ENCODE measurements at places on chromosomes 7 and 10.

DNA sequence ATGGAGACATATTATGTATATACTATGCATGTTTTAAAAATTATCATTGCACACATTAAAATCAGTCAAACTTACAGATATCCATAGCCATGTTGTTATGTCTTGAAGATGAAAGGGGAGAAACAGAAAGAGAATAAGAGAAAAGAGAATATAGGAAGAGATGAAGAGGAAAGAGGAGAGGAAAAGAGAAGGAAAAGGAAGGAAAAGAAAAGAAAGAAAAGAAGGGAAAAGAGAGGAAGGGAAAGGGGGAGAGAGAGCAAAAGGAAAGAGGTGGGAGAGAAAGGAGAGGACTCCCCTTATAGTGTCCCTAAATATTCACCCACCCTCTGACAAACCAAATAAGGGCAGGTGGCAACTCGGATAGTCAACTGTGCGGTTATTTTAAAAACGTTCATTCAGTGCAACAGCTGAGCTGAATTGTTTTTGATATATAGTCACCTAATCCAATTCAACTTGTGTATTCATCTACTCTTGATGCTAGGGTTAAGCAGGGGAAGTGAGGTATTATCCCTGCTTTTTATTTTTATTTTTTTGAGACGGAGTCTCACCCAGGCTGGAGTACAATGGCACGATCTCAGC is 14.6 kb downstream of the SVIL start:
- no peak for DNase-seq

- DNase-seq, result no peak
These were observed 28.9 kb downstream of the MGAM start for GRCh38 chr7:142024547-142024946.

GRCh38 chr10:3980660-3981059 is 195.7 kb upstream of the KLF6 start:
- no peak for DNase-seq

DNA sequence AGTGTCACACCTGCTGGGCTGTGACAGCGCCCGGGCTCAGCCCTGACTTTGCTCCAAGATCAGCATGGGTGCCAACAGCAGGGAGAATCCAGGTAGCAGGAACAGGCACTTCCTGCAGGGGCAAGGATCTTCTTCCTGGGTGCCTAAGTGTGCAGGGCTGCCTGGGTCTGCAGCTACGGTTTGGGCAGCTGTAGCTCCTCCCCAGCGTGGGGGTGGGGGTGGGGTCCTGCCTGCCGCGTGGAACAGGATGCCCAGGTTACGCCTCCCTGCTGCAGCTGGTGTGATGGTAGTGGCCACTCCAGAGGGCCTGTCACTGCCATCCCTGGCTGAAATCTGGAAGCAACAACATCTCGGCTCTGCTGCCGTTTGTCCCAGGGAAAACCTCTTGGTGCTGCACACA is 269.3 kb downstream of the DNAJB6 start:
- DNase-seq, result no peak

DNA sequence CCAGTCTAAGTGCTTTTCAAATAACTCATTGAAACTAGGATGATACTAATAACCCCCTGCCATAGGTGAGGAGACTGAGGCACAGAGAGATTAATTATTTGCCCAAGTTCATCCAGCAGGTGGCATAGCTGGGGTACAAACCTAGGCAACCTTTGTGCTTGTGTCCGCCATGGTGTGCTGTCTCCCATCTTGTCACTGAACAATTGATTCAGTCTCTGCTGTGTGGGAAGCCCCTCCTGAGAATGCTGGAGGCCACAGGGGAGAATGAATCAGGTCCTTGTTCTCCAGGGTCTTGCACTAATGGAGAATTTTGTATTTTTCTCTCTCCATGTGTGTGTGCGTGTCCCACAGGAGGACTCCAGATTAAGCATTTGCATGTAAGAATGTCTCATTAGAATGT is 15.8 kb upstream of the TMEM236 start:
- DNase-seq, result no peak

DNA sequence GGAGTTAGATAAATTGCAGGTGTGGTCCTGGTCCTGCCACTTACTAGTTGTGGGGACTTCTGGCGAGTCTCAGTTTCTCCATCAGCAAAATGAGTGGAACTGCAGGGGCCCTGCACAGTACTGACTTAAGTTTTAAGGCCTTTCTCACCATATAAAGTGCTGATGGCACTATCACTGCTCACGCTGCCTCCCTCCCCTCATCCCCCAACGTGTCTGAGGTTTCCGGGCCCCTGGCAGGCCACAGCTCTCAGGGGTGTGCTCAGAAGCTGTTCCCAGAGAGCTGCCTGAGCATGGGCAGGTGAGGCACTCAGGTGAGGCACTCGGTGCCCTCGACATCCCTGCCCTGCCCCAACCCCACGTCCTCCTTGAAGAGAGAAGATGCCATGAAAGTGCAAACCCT is 74.2 kb downstream of the VOPP1 start:
- no peak for DNase-seq

DNA sequence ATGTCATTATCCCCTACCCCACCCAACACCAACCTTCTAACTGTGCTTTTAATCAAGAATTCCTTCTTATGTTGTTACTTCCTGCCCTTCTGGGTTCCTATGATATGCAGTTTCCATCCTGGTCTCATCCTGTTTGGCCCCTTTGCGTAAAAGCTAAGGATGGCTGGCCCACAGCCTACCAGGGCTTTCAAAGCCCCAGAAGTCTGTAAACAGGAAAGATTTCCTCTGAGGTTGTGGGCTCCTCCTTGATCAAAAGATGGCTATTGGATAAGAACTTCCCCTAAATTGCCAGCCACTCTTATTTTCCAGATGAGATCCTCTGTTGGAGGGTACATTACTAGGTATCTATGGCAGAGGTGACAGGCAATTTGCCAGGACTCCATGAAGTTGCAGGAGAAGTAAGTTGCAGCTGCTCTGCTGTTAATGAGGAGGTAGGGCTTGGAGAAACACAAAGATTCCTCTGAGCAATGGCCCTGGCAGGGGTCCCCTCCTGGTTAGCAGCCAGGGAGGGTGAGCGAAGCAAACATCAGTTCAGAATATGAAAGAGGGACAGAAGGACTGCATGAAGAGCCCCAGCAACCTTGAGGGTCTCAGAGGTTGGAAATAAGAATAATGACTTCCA is 32.1 kb downstream of the NRP1 start:
- no peak for DNase-seq

- no peak for DNase-seq
These were observed 69.2 kb upstream of the SLC39A12 start for GRCh38 chr10:17882557-17882956.

GRCh38 chr7:101620395-101620794 is 8.7 kb downstream of the MYL10 start:
- no peak for DNase-seq

DNA sequence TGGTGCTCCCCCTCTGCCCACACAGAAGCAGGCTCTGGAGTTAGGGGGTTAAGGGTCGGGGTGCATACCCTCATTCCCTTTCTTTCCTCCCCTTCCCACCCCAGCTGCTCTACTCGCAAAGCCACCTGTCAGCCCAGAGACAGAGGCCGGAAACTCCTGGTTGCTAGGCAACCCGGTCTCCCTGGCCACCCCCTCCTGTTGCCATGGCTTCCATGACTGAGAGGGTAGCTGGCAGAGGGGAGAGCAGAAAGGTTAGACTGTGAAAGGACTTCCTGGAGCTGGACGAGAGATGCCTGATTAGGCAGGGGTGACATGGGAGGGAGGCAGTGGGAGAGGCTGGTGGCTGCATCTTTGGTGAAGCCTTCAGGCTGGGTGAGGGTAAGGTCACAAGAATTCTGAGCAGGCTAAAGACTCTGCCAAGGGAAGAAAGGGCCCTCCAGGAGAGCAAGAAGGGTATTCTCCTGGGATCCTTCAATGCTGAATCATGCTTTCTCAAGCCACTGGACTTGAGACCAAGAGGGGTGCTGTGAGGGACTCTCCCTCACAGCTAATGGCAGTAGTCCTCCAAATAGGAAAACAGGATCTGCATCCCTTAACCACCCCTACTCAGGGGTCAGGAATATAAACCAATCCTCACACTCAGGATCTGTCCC is 5.4 kb downstream of the PSD start:
- DNase-seq, result no peak

DNA sequence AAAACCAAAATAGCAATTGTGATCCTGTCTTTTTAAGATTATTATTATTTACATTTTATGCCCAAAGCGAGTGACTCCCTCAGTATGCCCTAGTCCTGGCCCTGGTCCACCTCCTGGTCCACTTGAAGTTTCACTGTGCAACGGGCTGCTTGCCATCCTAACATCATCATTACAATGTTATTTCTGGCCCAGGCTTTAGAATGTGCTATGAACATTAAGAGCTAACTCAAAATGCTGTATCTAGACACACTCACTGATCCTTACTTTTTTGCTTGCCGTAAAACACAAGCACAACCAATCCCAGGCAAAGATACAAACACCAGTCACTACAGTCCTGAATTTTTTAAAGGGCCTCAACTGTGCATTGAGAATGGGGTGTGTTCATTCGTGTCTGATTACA is 38.4 kb downstream of the RHOBTB1 start:
- DNase-seq, result peak; percentile 28

- DNase-seq, result no peak
These were observed 15.6 kb downstream of the MKX start for GRCh38 chr10:27730041-27730440.

- DNase-seq, result peak; percentile 84
These were observed at the start of gene NRBF2 for GRCh38 chr10:63133056-63133820. NRBF2 (plus strand) TSS chr10:63133328; CDS start chr10:63133471, 143 bp downstream.

GRCh38 chr10:69624245-69624786 is 5.7 kb upstream of the FAM241B start:
- DNase-seq, result no peak

GRCh38 chr7:75066521-75066920 is 7.1 kb downstream of the RCC1L start:
- DNase-seq, result no peak

GRCh38 chr7:7720750-7721621 is 2.6 kb upstream of the RPA3 start:
- DNase-seq, result no peak

GRCh38 chr10:5449823-5450222 is 37.5 kb downstream of the NET1 start:
- DNase-seq, result no peak

GRCh38 chr7:30572212-30572841 is 22.4 kb upstream of the GARS1 start:
- no peak for DNase-seq
